CD4-positive, alpha-beta T cell treated with Interleukin-15 for 4 hours (primary cell): ENCODE measurements at places on chromosomes 13 and 19.

- peak; percentile 91 for DNase-seq
These were observed 12.9 kb upstream of the ZNF564 start for GRCh38 chr19:12564016-12564664.

DNA sequence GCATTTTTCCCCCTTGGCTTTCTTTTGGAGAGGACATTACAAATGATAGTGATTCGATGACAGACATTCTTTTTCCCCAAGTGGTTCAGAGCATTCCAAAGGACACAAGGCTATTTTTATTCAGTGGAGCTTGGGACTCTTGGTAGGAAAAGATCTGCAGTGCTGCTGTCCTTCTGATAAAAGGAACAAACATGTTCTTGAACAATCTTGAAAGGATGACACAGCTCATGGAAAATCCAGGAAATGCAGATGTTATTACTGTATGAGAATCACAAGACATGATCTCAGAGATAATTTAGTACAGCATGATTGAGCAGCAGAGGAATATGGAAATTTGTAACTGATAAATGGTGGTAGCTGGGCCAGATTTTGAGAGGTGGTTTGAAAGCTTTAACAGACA is 96.2 kb upstream of the RFC3 start:
- no peak for DNase-seq

GRCh38 chr13:107531180-107531579 is 684.2 kb downstream of the LIG4 start:
- DNase-seq: no peak

DNA sequence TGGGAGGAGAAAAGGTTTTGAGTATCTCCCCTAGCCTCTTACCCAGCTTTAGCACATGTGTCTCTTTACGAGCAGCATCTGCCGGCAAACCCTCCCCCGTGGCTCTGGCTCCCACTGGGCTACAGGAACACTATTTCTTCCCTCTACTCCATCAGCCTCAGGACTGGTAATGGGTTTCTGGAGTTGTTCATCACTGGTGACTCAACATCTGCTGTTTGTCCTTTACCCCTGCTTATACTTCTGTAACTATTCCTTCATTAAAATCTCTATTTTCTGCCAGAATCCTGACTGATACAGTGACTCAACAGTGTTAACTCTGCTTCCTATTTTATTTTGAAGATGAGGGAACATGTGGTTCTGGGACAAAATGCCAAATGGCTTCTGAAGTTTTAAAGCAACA is 437.3 kb upstream of the HTR2A start:
- DNase-seq: no peak

- DNase-seq: no peak
These were observed 81.2 kb downstream of the CDK8 start for GRCh38 chr13:26335158-26335557.

DNA sequence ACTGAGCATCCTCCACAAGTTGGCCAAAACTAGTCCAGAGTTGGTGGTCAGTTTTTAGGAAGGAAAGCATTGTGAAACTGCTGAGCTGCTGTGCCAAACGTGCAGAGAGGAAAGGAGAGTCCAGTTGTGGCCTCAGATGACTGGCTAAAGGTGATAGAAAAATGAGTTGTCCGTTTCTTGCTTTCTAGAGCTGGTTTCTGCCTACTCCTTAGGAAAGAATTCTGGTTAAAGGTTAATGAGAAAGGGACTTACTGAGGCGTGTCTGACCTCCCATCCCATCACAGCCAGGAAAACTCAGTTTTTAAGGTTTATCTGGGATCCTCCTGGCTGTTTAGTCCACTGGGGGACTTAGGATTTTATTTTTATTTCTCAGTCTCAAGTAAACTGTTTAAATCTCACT is 1186.3 kb downstream of the UQCRFS1 start:
- DNase-seq: no peak

DNA sequence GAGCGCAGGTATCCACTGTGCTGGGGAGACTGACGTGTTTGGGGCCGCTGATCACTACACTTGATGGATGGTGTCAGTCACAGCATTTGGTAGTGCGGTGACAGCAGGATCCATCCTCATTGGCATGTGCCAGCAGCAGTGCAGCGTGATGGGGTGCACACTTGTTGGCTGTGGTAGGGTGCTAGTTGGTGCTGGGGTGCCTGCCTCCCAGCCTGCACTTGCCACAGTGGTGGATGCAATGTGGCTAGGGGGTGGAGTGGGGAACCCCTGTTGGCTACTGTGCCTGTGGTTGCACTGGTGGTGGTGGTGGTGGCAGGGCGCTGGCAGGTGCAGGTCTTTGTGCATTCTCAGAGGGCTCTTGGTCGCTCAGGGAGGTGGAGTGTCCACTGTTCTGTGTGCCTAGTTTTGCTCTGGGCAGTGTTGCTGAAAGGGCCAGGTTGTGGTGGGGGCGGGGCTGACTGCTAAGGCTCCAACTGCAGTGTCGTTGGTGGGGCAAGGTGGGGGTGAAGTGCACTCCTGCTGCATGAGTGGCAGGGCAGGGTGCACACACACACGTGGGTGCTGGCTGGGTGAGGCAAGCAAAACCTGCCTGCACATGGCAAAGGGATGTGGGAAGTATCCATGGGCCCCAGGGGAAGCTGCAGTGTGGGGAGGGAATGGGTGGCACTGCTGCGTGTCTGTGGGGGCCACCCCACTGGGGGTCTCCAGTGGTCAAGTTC is 84.8 kb downstream of the ZMYM2 start:
- no peak for DNase-seq

- peak; percentile 81 for DNase-seq
These were observed 9.7 kb upstream of the ILF3 start for GRCh38 chr19:10644260-10645007.

DNA sequence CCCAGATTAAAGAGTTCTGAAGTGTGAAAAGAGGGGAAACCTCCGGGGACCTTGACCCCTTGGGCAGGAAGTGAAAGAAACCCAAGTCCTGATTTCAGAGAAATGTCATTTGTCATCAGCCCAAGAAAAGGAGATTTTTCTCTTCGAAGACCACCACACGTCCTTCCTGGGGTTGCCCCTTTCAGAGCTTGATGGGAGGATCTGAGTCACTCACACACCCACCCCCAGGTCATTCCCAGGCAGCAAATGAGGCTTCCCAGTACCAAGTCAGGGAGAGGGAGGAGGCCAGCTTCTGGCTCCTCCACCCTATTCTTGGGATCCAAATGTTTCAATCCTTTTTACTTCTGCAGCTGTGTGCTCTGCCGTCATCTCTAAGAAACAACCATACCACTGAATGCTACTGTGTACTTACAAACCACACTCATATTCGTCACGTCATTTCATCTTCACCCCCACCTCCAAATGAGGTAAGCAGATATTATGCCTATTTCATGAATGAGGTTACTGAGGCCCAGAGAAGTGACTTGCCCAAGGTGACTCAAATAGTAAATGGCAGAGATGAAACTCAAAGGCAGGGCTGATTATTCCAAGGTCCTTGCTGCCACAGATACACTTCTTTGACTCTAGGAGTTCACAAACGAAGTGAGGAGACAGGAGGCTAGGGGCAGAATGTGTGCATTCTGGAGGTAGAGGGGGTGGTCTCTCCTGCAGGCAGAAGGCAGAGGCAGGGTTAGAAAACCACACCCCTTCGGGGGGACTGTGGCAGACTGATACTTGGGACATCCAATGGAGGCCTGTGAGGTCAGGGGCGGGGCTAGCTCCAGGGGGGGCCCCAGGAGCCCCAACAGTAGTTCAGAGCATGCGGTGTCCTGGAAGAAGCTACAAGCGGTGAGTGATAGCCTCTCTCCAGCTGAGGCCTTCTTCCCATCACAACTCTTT is 5.0 kb upstream of the KMT2B start:
- peak; percentile 71 for DNase-seq

- no peak for DNase-seq
These were observed 54.0 kb upstream of the IRS2 start for GRCh38 chr13:109840201-109840892.

- no peak for DNase-seq
These were observed 848 bp downstream of the C19orf44 start for GRCh38 chr19:16497042-16497441.

DNA sequence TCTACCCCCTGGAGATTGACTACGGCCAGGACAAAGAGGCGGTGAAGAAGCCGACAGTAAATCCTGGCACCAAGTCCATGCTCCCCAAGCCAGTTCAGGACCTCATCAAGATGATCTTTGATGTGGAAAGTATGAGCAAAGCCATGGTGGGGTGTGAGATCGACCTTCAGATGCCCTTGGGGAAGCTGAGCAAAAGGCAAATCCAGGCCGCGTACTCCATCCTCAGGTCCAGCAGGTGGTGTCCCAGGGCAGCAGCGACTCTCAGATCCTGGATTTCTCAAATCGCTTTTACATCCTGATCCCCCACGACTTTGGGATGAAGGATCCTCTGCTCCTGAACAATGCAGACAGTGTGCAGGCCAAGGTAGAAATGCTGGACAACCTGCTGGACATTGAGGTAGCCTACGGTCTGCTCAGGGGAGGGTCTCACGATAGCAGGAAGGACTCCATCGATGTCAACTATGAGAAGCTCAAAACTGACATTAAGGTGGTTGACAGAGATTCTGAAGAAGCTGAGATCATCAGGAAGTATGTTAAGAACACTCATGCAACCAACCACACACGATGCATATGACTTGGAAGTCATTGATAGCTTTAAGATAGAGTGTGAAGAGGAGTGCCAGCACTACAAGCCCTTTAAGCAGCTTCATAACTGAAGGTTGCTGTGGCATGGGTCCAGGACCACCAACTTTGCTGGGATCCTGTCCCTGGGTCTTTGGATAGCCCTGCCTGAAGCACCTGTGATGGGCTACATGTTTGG is 24.0 kb upstream of the ANKRD10 start:
- DNase-seq: no peak

GRCh38 chr13:114258589-114258988 is 22.8 kb upstream of the UPF3A start:
- DNase-seq: no peak

DNA sequence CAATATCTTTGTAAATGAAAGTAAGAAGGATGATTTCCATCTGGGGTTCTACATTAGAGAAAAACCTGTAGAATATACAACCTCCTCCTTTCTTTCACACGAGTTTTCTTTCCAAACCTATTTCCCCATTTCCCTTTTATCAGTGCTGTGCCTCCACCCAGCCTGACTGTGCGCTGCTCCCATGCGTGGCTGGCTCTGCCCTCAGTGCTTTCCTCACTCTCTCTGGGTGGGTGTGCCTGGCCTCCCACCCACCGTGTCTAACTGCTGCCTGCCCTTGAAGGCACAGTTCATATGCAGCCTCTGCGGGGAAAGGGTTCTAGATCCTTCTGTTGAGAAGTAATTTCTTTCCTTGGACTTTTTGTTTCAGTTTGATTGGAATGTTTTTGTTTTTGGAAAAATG is 70.7 kb downstream of the PCCA start:
- no peak for DNase-seq

DNA sequence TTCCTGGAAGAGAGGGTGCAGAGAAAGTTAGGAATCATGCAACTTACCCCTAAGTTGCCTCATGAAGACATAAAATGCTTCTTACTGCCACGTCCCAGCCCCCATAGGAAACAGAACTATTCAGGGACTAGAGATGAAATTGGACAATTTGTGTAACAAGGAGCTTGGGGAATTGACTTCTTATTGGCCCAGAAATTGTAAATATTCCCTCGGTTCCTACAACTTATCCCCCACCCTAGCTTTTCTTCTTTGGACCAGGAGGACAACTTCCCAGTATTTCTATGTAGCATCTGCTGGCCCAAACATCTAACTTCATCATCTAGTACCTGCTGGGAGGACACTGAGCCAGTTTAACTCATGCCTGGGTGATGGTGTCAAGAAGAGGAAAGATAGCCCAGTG is at the start of gene OR1M1:
OR1M1 (plus strand) TSS at position 301 of the 400 bp plus-strand sequence. CDS start 6,184 bp downstream, outside the sequence.
- no peak for DNase-seq

GRCh38 chr19:22797040-22797439 is 13.1 kb upstream of the ZNF99 start:
- no peak for DNase-seq

DNA sequence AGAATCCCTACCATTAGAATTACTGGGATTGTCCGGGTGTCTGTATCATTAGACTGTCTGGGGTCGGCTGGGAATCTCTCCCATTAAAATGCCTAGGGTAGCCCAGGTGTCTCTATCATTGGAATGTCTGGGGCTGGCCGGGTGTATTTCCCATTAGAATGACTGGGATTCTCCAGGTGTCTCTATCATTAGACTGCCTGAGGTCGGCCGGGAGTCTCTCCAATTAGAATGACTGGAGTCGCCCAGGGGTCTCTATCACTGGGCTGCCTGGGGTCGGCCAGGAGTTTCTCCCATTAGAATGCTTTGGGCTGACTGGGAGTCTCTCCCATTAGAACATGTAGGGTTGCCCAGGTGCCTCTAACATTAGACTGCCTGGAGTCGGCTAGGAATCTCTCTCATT is 1560.7 kb downstream of the UQCRFS1 start:
- no peak for DNase-seq

- no peak for DNase-seq
These were observed 601 bp upstream of the ZNF749 start for GRCh38 chr19:57434386-57435061.

DNA sequence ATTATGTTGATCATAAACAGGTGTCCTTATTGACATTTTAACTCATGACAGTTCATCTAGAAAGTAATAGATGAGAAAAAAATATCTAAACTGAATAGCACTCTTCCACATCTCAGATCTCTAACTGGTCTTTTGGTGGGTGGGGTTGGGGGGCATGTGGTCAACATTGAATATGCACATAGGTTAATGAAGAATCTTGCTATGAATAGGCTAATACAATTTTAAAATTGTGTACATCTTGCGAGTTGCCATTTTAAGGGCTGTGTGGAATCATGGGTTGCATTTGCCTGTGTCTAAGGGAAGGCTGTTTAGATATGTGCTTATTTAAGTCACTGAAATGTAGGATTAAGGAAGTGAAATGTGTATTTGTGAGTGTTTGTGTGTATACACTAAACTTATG is 346.0 kb downstream of the ITGBL1 start:
- DNase-seq: no peak

GRCh38 chr13:72716776-72717175 is 10.7 kb downstream of the MZT1 start:
- DNase-seq: no peak

GRCh38 chr13:23322353-23323336 is 110.9 kb downstream of the SACS start:
- no peak for DNase-seq

- no peak for DNase-seq
These were observed at the start of gene HPN for GRCh38 chr19:35041548-35042055. Gene HPN (plus strand): TSS chr19:35041721. CDS start chr19:35042507, 786 bp downstream.

DNA sequence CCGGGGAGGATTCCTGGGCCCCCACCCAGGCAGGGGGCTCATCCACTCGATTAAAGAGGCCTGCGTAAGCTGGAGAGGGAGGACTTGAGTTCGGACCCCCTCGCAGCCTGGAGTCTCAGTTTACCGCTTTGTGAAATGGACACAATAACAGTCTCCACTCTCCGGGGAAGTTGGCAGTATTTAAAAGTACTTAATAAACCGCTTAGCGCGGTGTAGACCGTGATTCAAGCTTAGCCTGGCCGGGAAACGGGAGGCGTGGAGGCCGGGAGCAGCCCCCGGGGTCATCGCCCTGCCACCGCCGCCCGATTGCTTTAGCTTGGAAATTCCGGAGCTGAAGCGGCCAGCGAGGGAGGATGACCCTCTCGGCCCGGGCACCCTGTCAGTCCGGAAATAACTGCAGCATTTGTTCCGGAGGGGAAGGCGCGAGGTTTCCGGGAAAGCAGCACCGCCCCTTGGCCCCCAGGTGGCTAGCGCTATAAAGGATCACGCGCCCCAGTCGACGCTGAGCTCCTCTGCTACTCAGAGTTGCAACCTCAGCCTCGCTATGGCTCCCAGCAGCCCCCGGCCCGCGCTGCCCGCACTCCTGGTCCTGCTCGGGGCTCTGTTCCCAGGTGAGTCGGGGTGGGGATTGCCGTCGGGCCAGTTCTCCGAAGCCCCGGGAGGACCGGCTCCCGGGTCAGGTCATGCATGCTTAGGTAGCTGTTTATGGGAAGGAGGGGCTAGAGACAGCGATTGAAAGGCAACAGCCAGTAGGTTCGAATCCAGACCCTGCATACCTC is at the start of gene ICAM1:
ICAM1 (plus strand) TSS at position 505 of the 779 bp plus-strand sequence; CDS start at position 545, 40 bp downstream.
- DNase-seq: peak; percentile 71
